ENCODE measurements at places on chromosomes 1 and 21. TPM values are rescaled to one million over a fixed set of nuclear protein-coding genes. Genes with fewer than 3 reads are reported as not detected.
A peak's percentile ranks its signal among the peaks of the same experiment; 100 is the strongest.

The ERVH48-1 gene
- not detected for total RNA-seq

The MROH9 gene
- total RNA-seq = not detected

The CR1L gene
- total RNA-seq = not detected

The ADAMTS4 gene
- 6.7 TPM for total RNA-seq

DNA sequence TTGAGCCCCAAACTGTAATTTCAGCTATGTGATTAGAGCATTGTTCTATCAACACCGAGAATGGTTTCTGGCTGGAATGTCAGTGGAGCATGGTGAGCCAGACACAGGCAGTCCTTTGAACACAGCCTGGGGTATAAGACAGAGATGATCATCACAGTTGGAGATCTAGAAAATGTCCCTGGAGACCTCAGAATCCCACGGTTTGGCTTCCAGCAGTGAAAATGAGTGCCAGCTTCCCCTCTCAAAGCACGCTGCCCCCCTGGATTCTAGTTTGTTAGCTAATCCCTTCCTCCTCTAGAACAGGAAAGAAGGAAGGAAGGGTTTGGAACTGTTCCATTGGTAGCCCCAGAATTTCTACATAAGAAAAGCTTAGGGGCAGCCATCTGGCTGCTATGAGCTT lies 59.9 kb upstream of the JAK1 start:
- no peak for DNase-seq

- DNase-seq = no peak
Measured at GRCh38 chr21:35649186-35649585, 411.1 kb downstream of the SETD4 start.

DNA sequence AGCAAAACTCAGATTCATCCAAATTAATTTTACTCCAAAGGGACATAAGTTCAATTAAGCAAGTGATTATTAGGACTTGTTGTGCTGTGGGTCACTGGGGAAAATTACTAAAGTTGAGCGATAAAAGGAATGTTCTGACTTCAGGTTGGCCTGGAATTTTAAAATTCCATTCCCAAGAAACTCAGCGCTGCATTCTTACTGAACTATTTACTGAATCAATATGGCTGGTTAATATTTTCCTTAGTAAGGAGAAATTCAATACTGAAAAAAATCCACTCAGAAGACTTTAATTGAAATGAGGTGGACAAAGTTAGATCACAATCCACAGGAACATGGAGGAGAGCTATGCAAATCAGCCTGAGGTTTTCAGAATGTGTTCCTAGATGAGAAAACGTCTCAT lies 578.9 kb upstream of the NR5A2 start:
- no peak for DNase-seq

- DNase-seq = no peak
Measured at GRCh38 chr1:228755800-228756199, 20.5 kb downstream of the RHOU start.

DNA sequence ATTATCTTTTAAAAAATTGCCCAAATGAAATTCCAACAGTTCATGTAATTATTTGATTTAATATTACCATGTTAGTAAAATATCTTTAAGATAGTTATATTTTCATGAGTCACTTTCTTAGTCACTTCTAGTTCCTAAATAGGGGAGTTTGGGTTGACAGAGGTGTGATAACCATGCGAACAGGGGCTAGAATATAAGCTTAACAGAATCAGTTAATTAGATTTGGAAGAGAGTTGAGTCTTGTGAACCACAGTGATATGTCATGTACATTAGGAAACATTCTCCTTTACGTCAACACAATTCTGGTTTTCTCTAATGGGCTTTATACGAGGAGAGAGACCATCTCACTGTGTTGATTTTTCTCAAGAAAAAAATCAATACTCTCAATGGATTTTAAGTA lies 64.8 kb upstream of the ZNF281 start:
- no peak for DNase-seq

- no peak for DNase-seq
Measured at GRCh38 chr1:239436286-239436685, 49.9 kb downstream of the CHRM3 start.

GRCh38 chr1:157833145-157833544 lies 8.5 kb downstream of the CD5L start:
- no peak for DNase-seq

GRCh38 chr1:53080041-53080440 lies 18.0 kb downstream of the PODN start:
- DNase-seq = no peak

DNA sequence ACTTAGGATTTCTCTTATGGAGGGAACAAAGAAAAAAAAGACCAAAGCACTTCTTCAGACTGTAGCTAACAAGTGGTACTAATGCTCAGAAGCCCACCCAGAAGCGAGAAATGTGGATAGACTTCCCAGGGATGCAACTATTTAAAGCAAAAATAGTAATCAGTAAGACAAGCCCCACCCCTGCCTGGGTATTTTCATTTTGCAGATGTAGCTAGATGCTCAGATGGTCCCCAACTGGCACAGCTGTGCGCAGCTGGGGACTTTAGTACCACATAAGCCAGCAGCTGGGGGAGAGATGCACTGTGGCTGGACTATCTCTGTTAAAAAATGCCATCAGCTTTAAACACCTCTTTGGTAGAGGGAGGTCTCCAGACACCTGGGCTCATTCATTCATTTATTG lies 77.8 kb upstream of the SPAG17 start:
- DNase-seq = no peak

DNA sequence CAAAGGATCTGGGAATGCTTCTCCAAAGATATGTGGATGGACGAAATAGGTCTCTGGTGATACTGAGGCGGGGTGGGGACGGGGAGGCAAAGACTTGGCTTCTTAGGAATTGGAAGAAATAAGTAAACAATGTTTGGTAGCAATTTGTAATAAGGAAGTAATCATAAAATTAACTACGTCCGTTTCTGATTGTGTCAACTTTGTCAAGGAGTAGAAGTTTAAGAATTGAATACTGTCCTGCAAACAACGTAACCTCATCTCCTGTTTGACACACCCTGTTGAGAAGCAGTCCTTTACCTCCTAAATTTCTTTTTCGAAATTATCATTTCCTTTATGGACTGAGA lies 471 bp downstream of the POLR3C start:
- DNase-seq = no peak

GRCh38 chr1:7256526-7256925 lies 471.3 kb downstream of the CAMTA1 start:
- no peak for DNase-seq

DNA sequence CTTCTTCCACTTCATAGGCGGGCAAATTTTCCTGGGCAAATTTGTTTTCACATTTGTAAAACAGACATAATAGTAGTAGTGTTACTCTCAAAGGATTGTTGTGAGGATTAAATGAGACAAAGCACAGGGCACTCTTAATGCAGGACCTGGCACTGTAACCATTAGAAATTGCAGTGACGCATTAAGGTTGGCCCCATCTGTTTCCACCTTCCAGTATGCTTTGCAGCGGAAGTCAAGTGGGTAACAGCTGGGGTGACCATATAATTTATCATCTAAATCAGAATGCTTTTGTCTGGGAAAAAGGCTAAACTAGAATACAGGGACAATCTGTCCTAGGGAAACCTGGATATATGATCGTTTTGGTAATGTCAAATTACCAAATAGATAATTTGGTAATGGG lies 132.5 kb upstream of the CACHD1 start:
- no peak for DNase-seq

DNA sequence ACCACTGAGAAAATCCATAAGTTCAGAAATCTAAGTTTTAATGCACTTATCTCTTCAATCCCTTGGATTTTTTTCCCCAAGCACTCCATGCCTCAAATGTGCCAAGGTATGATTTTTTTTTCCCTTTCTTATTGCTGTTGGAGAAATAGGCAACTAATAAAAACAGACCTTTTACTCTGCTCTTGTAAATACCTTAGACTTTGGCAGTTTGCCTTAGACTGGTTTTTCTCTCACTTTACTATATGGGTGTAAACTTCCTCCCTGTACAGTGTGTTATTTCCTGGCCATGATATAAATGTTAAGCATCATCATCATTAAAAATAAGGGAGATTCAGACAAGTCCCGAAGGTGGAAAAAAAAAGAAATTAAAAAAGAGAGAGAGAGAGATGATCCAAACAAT lies 65.7 kb downstream of the LRRC8C start:
- no peak for DNase-seq

DNA sequence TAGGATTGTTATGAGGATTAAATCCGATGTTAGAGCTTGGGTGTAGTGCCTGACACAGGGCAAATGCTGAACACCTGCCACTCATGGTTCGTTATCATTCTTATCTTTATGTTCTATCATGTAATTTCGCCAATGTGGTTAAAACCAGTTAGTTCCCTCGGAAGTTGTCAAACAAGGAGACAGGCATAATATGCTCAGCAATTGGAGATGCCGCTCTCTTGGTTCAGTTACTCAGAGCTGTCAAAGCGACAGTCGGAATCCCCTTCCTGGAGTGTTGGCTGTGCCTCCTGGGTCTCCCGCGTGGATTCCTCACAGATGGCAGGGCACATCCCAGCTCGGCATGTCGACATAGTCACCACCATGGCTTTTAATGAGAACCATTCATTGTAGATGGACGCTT lies 192.2 kb downstream of the ROR1 start:
- no peak for DNase-seq

DNA sequence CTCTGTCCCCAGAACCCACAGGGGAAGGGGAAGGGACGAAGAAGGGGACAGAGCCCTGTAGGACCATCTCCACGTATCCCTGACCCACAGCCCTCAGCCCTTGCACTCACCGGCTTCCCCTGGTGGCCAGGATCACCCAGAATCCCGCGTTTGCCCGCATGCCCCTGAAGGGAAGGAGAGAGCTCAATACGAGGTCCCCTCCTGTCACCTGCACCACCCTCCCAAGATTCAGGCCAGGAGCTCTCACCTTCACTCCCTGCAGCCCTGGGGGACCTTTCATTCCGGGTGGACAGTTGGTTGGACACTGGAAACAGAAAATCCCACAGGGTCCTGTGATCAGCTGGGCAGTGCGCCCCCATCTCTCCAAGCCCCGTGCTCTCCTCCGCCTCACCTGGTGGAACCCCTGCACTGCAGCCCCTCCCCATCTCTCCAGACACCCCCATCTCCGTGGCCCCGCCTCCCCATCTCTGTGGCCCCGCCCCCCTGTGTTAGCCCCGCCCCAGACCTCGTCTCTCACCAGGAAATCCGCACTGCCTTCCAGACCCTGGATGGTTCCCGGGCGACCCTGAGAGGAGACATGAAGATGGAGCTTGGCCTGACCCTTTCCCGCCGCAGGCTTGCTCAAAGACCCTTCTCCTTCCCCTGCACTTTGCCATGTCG lies 6.0 kb downstream of the COL9A2 start:
- DNase-seq = no peak

GRCh38 chr21:29335720-29336119 lies 37.0 kb downstream of the BACH1 start:
- DNase-seq = no peak

DNA sequence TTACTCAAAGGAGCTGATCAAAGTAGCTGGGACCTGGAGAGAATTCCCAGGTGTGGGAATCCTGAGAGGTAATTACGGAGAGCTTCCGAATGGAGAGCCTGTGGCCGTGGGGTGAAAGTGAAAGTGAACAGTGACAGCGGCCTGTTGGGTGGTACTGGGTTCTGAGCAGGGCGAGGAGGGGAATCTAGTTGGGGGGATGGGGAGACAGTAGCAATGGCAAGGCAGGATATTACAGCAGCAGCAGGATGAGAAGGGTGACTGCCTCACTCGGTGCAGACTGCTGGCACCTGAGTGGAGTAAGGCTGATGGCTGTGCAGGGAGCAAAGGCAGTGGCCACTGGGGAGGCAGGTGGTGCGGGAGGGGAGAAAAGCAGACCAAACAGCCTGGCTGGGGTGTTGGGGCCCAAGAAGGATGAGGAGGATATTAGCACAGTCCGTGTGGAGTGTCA lies 70.3 kb upstream of the PRDX6 start:
- no peak for DNase-seq

DNA sequence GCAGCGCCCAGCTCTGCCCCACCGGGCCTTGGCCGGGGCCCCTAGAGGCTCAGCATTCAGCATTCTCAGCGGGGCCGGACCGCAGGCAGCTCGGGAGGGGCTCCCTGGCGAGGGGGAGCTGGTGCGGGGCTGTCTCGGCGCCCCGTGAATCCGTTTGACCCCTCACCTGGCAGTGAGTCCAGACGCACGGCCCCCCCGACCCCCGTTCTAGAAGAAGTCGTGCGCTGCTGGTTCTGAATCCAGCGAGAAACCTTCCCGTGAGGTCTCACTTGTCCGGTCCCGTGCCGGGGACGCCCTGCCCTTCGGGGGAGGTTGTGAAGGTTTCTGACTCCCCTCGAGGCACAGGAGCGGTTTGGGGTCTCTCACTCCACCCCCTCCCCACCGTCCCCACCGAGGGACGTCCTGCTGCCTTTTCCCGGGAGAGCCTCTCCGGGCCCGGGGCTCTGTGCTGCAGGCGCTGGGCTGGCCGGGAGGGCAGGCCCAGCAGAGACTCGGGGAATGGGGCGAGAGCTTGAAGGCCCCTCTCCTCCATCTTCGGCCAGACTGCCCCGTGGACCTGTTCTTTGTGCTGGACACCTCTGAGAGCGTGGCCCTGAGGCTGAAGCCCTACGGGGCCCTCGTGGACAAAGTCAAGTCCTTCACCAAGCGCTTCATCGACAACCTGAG lies 655 bp downstream of the COL6A1 start:
- peak; percentile 39 for DNase-seq

Data from body of pancreas (tissue), 4 donors.